ENCODE measurements at places on chromosomes 12 and 14.

DNA sequence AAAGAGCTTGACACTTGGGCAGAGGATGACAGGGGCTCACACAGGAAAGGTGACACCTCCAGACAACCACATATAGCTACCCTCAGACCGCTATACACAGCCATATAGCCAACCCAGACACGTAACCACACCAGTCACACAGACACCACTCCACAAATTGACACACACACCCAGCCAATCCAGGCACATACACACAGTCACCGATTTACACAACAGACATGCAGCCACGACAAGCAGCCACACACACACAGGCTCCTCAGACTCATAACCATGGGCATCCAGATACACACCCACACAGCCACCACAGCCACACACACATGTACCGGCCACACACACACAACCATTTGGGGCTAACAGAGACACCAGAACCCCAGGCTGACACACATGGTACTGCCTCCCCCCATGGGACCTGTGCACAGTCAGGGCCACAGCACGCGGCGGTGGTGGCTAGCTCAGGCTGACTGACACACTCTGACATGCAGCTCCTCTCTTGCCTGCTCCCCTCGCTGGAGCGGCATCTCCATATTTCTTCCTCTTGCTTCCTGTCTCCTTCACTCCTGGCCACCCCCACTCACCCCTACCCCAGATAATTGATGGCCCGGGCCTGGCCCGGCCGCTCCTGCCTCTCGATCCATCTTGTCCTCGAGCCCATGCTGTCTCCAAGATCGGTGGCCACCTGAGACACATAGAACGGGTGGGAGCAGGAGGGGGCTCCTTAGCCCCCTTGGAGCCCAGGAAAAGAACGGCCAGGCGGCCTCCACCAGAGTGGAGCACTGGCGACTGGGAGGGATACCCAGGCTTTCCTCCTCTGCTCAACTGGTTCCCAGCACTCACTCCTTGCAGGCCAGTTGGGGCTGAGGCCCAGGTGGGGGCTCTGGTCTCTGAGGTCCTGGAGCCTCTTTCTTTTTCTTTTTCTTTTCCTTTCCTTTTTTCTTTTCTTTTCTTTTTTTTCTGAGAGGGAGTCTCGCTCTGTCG lies 6.0 kb upstream of the SHMT2 start:
- no peak for DNase-seq

DNA sequence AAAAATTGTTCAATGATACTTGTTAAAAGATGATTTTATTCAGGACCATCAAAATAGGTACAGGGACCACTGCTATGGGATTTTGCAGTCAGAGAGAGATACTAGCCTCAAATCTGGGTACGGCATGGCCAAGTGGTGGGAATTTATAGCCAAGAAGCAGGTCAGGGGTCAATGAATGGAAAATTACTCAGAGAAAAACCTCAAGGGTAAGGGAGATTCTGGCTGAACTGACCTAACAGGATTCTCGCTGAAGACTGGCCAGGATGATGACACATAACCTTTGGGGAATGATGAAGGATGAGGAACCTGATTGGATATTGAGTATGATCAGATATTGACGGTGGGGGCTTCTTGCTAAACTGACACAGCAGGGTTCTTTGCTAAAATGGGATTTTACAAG lies 32.7 kb downstream of the DEPDC4 start:
- DNase-seq, result no peak

DNA sequence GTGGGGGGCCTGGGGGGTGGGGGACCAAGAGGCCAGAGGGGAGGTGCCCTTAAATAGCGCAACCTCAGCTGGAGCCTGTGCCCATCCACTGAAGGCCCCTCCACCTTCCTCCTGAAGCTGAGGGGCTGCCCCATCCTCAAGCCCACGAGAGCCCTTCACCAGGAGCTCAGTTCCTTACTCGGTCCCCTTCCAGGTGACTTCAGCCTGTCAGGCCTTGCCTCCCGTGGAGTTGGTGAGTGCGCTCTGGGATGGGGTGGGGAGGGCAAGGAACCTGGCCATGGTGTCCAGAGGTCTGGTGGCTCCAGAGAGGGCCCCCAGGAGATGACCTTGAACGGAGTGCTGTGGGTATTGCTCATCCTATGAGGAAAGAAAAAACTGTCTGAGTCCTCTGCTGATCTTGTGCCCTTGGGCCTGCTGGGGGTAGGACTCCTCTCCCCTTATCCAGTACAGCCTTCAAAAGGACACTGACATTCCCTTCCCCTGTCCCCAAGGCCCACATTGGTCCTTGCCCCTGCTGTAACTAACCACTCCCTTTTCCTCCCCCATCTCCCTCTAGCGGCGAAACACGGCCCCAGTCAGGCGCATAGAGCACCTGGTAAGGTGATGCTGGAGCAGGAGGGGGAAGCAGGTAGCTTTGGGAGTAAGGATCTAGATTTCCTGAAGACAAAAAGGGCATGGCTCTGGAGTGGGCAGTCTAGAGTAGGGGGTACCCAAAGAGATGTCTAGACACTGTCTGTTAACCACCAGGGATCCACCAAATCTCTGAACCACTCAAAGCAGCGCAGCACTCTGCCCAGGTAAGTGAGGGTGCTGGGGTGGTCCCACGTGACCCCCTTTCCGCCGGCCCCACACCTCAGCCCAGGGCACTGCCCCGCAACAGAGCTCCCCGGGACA lies 3.6 kb downstream of the TNS2 start:
- no peak for DNase-seq

- DNase-seq, result no peak
Observed at GRCh38 chr14:65070471-65070976, 31.8 kb downstream of the MAX start.

DNA sequence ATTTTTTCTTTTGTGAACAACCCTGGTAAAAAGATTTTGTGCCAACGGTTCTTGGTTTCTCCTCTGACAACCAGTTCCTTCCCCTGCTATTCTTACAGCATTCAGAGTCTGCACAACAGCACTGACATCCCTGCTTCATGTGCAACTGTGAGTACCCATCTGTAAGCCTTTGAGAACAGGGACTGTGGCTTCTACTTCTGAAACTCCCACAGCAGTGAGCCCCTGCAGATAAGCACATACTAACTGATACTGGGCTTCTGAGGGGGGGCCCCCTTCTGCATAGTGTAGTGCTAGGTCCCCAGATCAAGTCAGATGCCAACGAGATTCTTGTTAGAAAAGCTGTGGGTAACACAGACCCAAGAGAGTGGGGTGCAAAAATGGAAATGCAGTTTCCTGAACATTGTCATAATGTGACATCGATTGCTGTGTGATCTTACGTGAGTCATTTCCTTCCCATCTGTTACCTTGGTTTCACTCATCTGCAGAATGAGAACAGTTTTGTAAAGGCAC lies 11.1 kb upstream of the NINJ2 start:
- no peak for DNase-seq

DNA sequence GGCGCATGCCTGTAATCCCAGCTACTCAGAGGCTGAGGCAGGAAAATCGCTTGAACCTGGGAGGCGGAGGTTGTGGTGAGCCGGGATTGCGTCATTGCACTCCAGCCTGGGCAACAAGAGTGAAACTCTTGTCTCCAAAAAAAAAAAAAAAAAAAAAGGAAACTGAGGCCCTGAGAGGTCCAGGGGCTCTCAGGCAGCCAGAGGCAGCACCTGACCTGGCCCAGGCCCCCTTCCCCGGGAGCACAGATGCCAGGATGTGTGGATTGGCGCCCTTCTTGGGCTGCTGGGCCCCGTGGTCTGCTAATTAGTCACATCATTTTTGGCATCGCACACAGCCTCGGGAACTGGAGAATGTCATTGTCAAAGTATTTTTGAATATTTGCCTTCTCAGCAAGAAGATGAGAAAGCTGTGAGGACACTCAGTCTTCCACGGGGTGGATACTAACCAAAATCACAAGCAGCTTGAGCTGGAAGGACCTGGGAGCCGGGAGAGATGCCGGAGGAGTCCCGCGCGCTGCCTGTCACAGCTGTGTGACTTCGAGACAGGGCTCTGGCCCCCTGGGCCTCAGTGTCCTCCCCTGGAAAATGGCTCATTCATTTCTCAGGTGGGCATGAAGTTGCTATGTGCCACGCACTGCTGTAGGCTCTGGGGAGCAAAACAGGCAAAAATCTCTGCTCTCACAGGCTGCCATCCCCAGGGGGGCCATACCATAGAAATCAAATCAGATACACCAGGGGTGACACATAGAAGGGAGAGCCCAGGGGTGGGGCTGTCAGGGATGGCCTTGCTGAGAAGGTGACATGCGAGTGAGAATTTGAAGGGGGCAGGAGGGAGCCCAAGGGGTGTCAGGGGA lies 12.5 kb upstream of the RCOR1 start:
- no peak for DNase-seq

DNA sequence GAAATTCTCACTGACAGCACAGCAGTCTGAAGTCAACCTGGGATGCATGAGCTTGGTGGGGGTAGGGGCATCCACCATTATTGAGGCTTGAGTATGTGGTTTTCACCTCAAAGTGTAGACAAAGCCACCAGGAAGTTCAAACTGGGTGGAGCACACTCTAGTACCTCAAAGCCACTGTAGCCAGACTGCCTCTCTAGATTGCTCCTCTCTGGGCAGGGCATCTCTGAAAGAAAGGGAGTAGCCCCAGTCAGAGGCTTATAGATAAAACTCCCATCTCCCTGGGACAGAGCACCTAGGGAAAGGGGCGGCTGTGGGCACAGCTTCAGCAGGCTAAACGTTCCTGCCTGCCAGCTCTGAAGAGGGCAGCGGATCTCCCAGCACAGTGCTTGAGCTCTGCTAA lies 143.0 kb downstream of the KITLG start:
- no peak for DNase-seq

DNA sequence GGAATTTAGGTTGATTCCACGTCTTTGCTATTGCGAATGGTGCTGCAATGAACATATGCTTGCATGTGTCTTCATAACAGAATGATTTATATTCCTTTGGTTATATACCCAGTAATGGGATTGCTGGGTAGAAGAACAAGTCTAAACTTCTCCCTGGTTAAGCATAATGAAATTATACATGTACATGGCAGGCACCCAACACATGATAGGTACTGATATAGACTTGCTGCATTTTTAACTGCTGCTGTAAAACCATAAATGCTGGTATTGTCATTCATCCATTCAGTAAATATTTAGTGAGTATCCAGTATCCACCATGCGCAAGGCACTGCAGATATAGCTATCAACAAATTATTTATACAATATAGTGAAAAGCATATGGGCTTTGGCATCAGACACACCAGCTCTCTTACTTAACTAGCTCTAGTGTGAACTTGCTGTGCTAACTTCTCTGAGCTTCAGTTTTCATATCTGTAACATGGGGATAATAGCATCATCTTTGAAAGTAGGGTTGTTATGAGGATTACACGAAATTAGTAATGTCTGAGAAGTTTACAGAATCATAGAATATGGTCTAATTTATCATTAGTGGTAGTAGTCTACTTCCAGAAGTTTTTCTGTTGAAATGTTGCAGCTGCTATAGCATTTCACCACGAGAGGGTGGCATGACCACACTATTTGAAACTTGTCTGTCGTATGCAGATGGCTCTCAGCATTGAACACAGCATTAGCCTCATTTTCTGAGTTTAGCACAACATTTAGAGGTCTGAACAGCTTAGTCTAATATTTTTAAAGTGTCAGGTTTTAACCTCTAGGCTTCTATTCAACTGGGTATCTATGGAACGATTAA lies 32.0 kb upstream of the SEL1L start:
- DNase-seq, result peak; percentile 22

DNA sequence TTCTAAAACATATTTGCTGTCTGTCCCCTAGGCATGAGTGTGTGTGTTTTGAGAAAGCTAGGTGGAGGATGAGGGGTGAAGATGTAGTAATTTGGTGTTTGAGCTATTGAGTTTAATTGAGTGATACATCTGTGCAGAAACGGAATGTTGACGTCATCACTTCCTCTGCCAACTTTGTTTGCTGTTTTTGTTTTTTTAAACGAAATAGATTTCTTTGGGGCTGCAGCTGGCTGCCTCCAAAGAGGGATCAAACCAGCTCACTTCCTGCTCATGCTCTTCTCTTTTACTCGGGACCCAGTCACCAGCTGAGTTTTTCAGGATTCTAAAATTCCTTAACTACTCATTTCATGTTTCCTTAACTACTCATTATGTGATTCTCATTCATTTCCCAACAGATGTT lies 19.5 kb upstream of the CRACR2A start:
- no peak for DNase-seq

DNA sequence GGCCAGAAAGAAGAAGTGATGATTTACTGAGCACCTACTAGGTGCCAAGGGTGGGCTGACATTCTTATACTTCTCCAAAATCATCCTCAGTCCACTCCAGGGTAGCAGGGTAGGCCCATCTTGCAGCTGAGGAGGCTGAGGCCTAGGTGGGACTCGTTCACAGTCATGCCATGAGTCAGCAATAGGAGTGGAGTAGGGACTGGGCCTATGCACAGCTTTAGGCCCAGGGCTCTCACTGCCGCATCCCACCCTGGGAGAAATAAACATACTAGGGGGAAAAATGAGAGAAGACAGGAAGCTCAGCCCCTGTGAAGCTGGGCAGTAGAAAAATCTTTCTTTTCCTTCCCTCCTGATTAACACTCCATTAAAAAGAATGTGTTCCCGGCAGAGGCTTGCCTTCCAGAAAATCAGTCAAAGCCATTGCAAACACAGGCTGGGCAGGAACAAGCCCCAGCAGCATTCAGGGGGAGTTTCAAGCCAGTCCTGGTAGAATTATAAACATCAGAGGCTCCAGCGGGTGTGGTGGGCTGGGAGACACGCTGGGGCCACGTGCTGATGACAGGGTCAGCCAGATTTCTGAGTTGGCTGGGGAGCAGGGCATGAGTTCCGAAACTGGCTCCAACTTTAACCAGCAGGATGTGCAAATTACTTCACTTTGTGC lies 1.8 kb downstream of the HSPB8 start:
- no peak for DNase-seq

- DNase-seq, result no peak
Observed at GRCh38 chr12:92546259-92546634, 156.5 kb upstream of the PLEKHG7 start.

DNA sequence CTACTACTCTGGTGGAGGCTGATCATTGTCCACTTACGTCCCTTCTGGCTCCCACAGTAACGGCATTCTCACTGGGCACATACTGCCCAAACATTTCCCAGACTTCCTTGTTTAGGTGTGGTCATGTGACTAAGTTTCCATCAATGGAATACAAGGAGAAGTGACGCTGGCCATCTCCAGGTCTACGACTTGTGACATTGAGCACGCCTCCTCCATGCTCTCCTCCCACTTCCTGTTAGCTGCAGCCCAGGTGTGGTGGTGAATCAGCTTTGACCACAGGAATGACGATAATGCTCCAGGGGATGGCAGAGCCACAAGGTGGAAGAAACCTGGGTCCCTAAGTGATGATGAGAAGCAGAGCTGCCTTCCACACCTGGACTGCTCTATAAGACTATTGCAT lies 6.0 kb upstream of the SLC24A4 start:
- no peak for DNase-seq

- peak; percentile 17 for DNase-seq
Observed at GRCh38 chr12:47078733-47079467, 521 bp upstream of the PCED1B start.

DNA sequence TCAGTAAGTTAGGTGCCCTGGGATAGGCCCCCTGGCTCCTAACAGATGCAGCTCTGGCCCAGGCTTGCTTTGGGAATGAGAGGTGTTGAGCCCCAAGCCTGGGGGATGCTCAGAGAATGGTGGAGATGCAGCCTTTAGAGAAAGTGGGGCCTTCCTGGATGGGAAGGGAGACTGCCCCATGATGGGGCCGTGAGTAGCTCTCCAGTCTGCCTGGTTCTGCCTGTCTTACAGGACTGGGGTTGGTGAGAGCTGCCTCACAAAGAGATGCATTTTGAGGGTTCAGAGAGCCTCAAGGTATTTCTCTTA lies 523 bp upstream of the VRTN start:
- DNase-seq, result no peak
